ENCODE measurements at places on chromosomes 13 and 19.

DNA sequence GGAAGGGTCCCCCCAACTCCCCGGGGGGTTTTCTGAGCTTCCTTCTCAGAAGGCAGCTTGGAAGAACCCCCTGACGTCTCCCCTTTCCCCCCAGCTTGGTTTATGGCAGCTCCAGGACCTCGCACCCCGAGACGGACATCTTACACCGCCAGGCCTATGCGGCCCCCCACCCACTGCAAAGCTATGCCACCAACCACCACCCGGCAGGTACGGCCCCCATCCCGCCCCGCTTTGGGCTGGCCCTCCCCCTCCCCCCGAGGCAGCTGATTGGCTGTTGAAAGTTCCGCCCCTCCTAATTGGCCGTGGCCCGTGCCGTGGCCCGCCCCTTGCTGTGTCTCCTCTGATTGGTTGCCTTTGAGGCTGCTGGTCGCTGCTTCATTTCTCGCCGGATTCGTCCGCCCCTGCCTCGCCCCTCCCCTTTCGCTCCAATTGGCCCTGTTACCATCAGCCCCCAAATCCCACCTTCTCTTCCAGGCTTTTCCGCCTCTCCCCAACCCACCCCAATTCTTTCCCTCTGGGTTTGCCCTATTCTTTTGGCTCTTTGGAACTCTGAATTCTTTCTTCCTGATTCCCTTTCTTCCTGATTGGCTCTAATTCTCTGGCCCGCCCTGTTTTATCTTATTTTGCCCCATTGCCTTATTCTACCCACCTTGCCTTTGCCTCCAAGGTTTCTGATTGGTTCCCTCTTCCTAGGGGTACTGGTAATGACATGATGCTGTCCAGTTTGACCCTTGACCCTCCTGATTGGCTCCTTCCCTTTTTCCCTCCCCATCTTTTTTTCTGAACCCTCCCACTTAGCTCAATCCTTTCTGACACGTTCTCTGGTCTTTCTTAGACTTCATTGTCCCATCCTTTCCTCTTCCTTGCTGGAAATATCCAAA lies 2.5 kb downstream of the PRR12 start:
- DNase-seq: peak; percentile 90

- DNase-seq: no peak
These were observed 51.0 kb upstream of the FGF14 start for GRCh38 chr13:102452836-102453235.

- DNase-seq: no peak
These were observed 526.2 kb downstream of the UQCRFS1 start for GRCh38 chr19:28686756-28687155.

- DNase-seq: no peak
These were observed 13.3 kb downstream of the SLC27A1 start for GRCh38 chr19:17483605-17484002.

GRCh38 chr19:47497050-47497766 lies 13.2 kb upstream of the KPTN start:
- DNase-seq: no peak

DNA sequence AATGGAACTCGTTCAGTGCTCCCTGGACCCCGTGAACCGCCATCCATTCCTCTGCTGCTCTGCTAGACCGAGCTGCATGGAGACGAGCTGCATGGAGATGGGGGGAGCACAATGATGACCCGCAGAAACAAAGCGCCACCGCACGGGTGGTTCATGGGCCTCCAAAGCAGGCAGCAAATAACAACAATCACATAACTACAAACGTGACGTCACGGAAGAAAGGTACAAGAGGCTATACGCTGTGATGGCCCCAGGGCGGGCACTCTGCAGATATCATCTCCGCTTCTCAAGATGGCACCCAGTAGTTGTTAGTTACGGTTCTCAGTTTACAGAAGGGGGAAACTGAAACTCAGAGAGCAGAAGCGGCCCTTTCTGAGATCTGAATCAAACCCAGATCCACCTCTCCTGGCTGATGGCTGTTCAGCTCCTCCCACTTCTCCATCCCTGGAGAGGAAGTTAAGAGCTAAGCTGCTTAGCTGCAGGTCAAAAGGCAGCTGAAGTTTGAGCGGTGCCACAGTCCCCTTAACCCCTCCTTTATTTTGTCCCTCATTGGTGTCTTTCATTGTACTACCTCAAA lies 1.7 kb downstream of the ATP13A1 start:
- peak; percentile 45 for DNase-seq

GRCh38 chr13:25882466-25883357 lies 169.1 kb downstream of the SHISA2 start:
- no peak for DNase-seq

GRCh38 chr13:97226788-97227627 lies 4.9 kb downstream of the MBNL2 start:
- DNase-seq: peak; percentile 32

- no peak for DNase-seq
These were observed 29.9 kb downstream of the LAIR2 start for GRCh38 chr19:54532528-54532927.

- DNase-seq: peak; percentile 59
These were observed 337 bp upstream of the FXYD7 start for GRCh38 chr19:35142606-35143230.

GRCh38 chr19:31715249-31715945 lies 366.2 kb upstream of the TSHZ3 start:
- DNase-seq: no peak

DNA sequence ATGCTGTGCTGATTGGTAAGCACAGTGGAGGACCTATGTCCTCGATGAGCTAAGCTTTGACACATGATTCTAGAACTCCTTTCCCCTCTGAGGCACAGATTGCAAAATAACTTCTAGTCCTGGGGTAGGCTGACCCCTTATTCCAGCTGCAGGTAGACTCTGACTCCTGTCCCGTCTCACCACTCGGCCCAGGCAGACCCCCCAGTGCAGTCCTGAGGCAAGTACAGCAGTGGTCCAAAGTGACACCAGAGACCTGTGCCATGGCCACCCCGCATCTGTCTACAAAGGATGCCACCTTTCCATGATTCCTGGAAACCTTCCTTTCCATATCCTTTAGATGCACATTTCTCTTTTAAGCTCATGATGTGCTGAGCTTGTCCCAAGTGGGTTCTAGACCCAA lies 482.5 kb downstream of the ZNF536 start:
- DNase-seq: no peak

DNA sequence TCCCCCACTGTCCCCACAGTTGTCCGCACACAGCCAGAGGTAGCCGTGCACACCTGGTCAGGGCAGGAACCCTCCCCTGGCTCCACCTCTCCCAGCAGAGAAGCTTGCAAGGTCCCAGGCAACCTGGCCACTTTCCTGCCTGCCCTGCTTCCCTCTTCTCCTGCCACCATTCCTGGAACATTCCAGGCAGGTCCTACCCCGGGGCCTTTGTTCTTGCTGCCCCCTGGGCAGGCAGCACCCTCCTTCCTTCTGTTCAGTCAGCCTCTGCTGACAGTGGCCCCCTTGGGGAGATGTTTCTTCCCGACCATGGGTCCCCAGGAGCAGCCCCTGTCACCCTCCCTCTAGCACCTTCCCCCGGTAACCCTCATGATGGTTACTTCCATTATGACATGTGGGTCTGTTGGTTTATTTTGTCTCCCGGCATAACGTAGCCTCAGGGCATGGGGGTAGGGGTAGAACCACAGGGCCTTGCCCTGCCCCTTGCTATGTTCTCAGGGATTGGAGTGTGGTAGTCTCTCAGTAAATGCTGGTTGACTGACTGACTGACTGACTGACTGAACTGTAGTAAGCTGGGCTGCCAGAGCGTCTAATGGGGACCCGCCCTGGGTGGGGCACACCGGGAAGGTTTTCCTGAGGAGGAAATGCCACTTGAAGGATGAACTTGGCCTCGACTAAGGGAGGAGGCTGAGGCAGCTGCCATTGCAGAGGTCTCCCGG lies 10.8 kb downstream of the PAK4 start:
- DNase-seq: no peak

DNA sequence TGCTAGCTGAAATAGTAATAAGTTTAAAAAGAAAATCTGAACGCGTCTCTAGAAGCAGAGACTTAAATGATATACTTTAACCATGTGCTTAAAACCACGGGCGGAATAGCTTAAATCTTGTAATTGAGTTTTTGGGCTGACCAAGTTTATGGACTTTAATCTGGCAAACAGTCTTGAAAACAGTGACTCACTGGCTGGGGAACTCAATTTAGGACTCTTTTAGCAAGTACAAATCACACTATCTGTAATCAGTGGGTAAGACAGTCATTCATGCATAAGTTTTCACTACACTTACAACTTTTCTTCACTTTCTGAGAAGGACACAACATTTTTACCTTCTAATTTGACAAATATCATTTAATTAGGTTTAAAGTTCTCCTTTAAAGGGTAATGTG lies 26.8 kb downstream of the ZNF627 start:
- no peak for DNase-seq

DNA sequence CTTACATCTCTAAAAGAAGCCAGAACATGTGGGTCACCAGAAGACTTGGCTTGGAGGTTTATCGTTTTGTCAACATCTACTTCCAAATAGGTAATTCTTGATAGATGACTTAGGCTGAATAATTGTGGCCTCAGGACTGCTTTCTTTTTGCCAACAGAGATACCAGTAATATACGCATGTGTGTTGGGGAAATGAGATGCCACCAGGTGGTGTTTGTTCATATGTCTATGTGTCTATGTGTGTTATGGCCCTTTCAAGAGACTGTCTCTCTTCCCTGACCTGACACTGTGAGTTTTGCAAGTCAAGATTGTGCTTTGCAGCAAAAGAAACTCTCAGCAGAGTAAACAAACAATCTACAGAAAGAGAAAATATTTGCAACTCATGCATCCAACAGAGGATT lies 31.6 kb upstream of the METTL21C start:
- no peak for DNase-seq

DNA sequence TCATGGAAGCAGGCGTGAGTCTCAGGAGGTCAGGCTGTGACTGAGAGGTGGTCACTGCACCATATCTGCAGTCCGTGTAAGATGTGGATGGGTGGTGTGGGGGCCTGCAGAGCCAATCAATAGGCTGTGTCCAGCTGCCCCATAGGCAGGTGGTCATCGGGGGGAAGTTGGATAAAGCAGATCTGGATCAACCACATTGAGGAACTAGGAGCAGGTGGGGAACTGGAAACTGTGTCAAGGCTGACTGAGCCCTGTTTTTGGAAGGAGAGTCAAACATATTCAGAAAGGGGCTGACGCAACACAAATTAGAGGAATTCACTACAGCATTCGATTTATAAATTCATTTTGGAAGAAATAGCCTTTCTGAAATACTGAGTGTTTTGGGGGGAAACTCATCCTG lies 15.0 kb downstream of the CLEC4M start:
- DNase-seq: no peak

GRCh38 chr19:13965926-13966683 lies 13.8 kb downstream of the DCAF15 start:
- no peak for DNase-seq

GRCh38 chr13:52353193-52353592 lies 52.8 kb downstream of the THSD1 start:
- DNase-seq: no peak

Measured in T follicular helper cell (primary cell).